Motor neuron (in vitro differentiated cells): ENCODE measurements at places on chromosomes 5 and 9. TPM values are rescaled to one million over a fixed set of nuclear protein-coding genes. Genes with fewer than 3 reads are reported as not detected.

GRCh38 chr9:131530546-131530919 lies 530 bp downstream of the UCK1 start:
- peak; percentile 57 for ATAC-seq

- ATAC-seq: no peak
These were observed 456.5 kb downstream of the CDH18 start for GRCh38 chr5:19531374-19531952.

DNA sequence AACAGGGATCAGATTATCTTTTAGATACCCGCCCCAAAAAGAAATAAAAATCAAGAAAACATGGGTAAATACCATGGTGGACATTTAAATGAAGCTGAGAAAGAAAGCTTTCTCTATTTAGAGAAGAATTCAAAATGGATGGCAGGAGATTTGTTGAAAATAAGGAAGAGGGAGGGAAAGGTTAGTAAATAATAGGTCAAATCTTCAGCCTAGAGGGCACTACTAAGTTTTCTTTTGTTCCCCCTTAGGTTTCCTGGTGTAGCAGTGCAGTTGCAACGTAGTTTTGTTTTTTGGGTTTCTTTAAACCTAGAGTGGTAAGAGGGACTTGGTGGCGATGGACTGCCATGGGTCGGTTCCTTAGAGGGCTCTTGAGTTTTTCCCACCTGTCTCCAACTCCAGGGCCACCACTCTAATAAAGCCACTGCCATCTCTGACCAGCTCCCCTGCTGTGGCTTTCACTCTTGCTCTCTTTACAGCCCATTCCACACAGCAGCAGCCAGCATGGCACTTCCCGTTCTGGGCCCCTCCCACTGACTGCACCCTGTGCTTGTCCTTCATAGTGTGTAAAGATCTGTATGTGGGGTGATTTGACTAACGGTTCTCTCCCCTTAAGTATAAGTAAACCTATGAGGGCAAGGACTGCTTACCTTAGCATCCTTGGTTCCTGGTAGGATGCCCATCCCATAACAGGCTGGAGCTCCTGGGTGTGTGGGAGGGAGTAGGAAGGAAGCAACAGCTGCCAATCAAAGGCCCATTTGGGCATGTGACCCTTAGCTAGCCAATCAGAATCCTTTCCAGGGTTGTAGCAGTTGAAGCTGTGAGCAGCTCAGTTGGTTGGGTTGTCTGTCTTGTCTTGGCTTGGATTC lies 118.3 kb downstream of the SLC1A3 start:
- no peak for ATAC-seq

GRCh38 chr9:136925414-136926153 lies 19.0 kb downstream of the FBXW5 start:
- ATAC-seq: no peak

- ATAC-seq: no peak
These were observed 26.1 kb downstream of the SREK1IP1 start for GRCh38 chr5:64742411-64742810.

MTX3 gene
- total RNA-seq: 13.9 TPM in 2 replicates

INSL4 gene
- 0.08 TPM in 1 of 2 replicates, not detected in the other for total RNA-seq

PCDHB10 gene
- total RNA-seq: 4.1 and 4.3 TPM in 2 replicates
